GM12892 (cell line): ENCODE measurements at places on chromosomes 13 and 19.

GRCh38 chr13:112688560-112689302, 1.1 kb upstream of the ATP11A start:
- no peak for DNase-seq

DNA sequence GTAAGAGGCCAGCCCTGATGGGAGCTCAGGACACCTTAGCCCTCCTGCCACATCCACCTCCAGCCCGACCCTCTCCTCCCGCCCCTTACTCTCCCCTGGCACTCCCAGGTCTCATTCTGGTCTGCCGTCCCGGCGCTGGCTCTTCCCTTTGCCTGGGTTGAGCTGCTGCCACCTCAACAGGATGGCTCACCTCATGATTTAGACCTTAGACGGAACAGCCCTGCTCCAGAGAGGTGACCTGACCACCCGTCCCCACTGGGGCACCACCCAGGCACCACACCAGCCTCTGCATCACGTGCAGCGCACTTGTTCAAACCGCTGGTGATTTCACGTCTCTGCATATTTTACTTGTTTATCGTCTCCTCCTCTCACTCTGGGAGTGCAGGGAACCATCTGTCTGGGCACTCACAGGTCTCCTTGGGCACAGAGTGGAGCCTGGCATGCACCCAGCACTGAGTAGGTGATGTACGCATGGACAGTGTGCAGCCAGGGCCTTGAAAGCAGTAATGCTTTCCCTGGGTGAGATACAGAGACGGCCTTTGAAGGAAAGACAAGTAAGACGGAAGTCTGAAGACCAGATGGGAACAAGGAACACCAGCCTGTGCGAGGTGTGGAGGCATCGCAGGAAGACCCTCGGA, 183.1 kb downstream of the KATNAL1 start:
- DNase-seq, result no peak

- no peak for DNase-seq
These were observed 186.6 kb downstream of the TM9SF2 start for GRCh38 chr13:99687723-99688397.

- no peak for DNase-seq
These were observed 18.2 kb upstream of the QTRT1 start for GRCh38 chr19:10683064-10683426.
